ENCODE measurements at places on chromosomes 2 and 18. TPM values are rescaled to one million over a fixed set of nuclear protein-coding genes. Genes with fewer than 3 reads are reported as not detected.

GRCh38 chr18:12991821-12992179, 638 bp downstream of the CEP192 start:
- DNase-seq: no peak

DNA sequence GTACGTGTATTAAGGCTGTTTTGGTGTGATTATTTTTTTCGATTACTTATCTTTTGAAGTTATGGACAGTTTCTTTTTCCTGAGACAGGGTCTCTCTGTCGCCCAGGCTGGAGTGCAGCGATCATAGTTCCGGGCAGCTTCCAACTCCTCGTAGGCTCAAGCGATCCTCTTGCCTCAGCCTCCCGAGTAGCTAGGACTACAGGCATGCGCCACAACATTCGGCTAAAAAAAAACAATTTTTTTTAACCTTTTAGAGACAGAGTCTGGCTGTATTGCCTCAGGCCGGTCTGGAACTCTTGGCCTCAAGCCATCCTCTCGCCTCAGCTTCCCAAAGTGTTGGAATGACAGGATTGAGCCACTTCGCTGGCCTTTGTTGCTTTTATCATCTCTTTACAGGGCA, 945 bp downstream of the HAT1 start:
- DNase-seq: peak; percentile 23

DNA sequence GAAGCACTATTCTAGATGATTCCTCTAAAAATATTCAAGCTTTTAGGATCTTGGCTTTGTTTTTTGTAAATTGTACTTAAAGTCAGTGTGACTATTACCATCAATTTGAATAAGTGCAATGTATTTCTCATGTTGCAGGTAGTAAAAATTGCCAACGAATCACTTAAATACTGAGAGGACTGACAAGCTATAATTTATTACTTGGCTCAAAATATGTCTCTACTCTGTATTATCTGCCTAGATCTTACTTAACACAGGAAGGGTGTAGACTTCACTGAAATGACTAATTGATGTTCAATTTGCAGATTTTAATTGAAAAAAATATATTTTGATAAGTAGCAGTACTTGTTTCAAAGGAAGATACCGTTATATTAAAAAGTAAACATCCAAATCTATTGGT, 202.3 kb downstream of the SLC8A1 start:
- no peak for DNase-seq

DNA sequence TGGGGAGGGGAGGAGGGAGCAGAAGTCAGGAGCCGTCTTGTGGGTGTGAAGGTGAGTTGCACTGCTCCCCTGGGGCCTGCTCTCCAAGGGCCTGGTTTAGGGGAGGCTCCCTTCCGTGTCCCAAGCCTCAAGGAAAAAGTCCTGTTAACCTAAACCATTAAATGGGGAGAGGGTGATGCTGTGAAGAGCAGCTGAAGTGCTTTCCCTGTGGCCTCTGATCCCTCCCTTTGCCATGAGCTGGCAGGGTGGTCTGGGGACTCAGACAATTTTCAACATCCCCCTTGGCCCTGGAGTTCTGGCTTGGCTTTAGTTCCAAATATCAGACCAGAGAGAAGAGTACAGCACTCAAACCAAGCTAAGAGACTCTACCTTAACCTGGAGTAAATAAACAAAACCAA, 692 bp upstream of the POMC start:
- no peak for DNase-seq

DNA sequence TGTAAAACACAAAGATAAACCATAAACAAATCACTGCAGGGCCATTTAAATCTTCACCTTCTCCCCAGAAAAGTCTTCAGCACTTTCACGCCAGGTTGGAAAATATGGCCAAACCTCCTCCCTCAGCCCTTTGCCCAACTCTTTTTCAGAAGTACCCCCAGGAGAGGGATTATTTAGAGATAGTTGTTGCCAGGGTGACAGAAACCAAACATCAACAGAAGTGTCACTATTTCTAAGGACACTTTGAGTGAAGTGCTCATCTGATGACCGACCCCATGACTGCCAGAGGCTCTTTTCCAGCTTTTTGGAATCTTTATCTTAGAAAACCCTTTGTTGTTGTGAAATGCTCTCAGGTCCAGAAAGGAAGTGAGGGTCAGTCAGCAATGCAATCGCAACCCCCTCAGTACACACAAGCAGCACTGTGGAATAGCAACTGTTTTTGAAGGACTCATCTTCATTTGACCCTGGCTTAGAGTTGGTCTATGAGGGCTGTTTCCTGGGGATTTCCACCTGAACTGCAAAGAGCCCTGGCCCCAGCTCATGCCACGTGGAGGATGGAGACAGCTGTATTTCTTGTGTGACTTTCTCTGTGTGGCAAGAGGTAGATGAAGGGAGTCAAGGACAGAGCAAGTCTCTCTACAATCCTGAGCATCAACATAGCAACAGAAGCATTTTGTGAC, 114.0 kb upstream of the STON1 start:
- no peak for DNase-seq

- DNase-seq: no peak
Observed at GRCh38 chr2:12862541-12862940, 145.8 kb downstream of the TRIB2 start.

Gene TTLL4
- polyA plus RNA-seq: 40.4 TPM

Gene SERPINB13
- polyA plus RNA-seq: not detected

DNA sequence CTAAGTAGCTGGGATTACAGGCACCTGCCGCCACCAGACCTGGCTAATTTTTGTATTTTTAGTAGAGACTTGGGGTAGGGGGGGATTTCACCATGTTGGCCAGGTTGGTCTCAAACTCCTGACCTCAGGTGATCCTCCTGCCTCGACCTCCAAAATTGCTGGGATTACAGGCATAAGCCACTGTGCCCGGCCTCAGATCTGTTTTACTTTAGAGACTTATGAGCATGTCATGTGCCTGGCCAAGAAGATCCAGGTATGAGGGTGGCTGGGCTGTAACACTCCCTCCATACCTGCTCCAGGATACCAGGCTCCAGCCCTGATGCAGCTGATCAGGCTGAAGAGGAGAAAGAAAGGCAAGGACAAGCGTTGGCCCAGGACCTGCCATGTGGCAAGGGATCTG, 125.0 kb downstream of the LPIN1 start:
- DNase-seq: no peak
